ENCODE measurements at places on chromosomes 3 and 15.

DNA sequence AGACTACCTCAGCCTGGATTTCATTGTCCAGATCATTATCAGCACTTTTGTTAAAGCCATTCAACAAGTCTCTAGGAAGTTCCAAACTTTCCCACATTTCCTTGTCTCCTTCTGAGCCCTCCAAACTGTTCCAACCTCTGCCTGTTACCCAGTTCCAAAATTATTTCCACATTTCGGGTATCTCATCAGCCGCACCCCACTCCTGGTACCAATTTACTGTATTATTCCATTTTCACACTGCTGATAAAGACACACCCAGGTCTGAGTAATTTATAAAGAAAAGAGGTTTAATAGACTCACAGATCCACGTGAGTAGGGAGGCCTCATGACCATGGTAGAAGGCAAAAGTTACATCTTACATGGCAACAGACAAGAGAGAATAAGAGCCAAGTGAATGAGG is 1198.3 kb upstream of the ALCAM start:
- DNase-seq, result no peak

DNA sequence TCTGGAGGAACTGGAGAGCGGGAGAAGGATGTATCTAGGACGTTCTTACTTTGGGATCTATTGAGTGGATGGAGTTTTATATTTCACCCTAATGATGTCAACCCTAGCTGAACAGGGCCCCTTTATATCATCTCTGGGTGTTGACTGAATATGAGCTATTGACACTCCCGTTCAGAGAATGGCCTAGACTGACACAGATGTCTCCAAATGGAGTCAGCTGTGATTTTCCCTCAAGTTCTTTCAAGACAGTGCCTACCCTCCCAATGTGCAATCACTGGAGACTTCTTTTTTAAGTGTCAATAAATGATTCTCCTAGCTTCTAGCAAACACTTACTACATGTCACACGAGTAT is 63.8 kb downstream of the FRMD4B start:
- no peak for DNase-seq

DNA sequence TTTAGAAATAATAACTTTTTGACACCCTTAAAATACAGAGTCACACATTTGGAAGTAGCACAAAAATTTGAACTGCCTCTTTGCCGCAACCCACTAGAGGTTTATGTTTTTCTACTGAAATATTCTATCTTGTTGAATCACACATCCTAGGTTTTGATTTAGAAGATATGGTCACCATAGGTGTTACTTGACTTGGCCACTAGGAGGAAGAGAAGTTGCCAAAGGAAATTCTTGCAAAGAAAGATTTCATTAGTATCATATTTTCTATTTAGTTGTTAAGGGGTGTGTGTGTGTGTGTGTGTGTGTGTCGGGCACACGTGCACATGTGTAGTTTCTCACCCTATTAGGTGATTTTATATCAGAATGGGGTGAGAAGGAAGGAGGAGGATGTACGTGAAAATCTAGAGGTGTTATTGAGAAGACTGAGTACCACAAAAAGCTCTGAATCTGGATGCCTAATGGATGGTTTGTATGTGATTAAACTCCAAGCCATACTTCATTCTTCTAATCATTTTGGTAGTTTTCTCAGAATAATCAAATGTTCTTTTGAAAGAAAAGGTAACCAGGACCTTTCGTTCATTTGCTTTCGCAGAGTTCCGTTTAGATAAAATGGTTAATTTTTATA is 31.5 kb downstream of the ZFAND6 start:
- no peak for DNase-seq

GRCh38 chr15:65936282-65936681 is 67.0 kb downstream of the RAB11A start:
- no peak for DNase-seq

GRCh38 chr3:100027321-100027720 is 87.0 kb downstream of the FILIP1L start:
- no peak for DNase-seq

- DNase-seq, result no peak
These were observed 63.5 kb upstream of the C2CD4B start for GRCh38 chr15:62228604-62229003.

DNA sequence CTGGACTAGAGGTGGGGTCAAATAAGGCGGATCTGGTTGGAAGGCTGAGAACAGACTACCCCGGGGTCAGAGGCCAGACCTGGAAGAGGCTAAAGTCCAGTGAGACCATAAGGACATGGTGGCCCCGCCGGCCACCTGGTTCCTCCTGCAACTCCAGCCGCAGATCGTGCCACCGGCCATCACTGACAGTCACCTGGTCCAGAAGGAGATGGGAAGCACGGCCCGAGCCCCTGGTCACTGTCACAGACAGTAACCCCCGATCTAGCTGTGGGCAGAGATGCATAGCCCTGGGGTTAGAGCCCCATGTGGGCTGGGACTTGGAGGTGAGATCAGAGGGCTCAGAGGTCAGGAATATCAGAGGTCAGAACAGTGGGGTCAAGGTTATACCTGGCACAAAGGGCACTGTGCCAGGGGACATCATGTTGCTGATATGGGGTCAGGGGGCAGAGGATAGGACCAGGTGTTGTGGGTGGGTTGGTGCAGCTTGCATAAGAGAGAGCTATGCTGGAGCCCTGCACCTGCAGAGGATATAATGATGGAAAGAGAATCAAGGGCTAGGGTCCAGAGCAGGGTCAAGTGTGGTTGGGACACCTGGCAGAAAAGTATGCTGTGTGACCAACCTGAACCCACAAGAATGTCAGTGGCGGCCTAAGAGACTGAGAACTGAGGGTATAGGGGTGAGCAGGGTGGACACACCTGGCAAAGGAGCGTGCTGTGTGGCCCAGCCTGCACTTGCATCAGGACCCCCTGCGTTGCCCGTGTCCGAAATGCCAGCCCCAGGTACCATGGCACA is 9.6 kb downstream of the CELSR3 start:
- no peak for DNase-seq

DNA sequence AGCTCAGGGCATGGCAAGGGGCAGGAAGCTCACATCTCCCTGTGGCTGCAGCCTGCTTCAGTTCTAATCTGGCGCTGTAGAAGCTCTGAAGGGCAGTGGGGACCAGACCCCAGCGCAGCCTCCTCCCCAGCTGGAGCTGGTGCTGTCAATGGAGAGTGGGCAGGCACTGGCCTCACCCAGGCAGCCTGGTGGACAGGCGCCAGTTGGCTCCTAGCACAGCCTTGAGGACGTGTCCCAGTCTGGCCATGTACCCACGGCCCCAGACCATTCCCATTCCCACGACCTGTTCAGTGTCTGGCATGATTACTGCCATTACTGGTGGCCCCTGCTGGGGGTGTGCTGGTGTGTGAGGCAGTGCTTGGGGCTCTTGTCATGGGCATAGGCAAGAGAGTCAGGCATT is 16.3 kb downstream of the TYRO3 start:
- DNase-seq, result no peak

- no peak for DNase-seq
These were observed 22.9 kb downstream of the MBNL1 start for GRCh38 chr3:152291649-152292066.

DNA sequence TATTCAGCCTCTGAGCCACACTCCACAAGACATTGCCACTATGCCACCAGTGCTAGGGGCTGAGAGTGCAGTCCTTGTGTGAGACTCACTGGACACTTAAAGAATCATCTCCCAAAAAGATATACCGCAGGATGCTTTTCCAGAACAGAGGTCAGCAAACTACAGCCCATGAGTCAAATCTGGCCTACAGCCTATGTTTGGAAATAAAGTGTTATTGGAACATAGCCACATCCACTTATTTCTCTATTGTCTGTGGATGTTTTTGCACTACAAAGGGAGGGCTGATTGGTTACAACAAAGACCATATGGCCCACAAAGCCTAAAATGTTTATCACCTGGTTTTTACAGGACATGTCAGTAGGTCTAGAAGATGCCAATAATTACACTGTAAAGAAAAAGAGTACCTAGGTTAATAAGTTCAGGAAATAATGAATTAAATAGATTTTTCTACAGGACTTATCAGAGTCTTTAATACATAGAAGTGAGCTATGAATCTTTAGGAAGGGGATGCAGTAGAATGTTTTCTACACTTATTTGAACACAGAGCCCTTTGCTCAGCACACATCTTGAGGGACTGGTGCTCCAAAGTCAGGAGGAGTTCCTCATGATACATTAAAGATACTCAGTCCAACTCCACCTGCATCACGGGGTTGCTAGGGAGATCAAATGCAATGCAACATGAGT is 26.3 kb downstream of the SRGAP3 start:
- DNase-seq, result no peak

- no peak for DNase-seq
These were observed 177.8 kb upstream of the CDIN1 start for GRCh38 chr15:36401586-36401966.

DNA sequence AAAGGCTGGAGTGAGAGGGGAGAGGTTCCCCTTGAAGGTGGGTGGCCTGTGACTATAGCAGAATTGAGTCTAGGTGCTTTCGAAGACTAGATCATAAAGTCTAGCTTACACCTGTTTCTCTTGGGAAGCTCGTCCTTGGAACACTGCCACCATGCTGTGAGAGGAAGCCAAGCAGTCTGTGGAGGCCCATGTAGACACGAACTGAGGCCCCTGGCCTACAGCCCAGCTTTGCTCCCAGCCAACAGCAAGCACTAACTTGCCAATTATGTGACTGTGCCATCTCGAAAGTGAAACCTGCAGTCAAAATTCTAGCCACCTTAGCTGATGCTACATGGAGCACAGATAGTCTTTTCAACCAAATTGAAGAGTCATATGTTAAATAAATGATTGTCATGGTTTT is 190.5 kb upstream of the NECTIN3 start:
- DNase-seq, result no peak

GRCh38 chr3:119120480-119120879 is 25.5 kb upstream of the TEX55 start:
- DNase-seq, result no peak

- no peak for DNase-seq
These were observed 330.3 kb upstream of the RBMS3 start for GRCh38 chr3:28950614-28951013.

- DNase-seq, result no peak
These were observed 25.9 kb downstream of the CCDC32 start for GRCh38 chr15:40538976-40539375.

DNA sequence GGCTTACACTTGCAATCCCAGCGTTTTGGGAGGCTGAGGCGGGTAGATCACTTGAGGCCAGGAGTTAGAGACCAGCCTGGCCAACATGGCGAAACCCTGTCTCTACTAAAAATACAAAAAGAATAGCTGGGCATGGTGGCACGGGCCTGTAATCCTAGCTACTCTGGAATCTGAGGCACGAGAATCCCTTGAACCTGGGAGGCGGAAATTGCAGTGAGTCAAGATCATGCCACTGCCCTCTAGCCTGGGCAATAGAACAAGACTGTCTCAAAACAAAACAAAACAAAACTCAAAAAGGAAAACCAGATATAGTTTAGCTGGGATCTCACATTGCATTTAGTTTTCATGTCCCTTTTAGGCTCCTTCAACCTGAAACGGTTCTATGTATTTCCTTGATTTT is 2.9 kb upstream of the USP50 start:
- no peak for DNase-seq

GRCh38 chr3:25784971-25785370 is 1.7 kb upstream of the NGLY1 start:
- DNase-seq, result no peak

Data from T-helper 1 cell (primary cell).